ENCODE measurements at places on chromosomes 2 and 18.

GRCh38 chr18:60554967-60555366 lies 182.4 kb upstream of the MC4R start:
- no peak for DNase-seq

DNA sequence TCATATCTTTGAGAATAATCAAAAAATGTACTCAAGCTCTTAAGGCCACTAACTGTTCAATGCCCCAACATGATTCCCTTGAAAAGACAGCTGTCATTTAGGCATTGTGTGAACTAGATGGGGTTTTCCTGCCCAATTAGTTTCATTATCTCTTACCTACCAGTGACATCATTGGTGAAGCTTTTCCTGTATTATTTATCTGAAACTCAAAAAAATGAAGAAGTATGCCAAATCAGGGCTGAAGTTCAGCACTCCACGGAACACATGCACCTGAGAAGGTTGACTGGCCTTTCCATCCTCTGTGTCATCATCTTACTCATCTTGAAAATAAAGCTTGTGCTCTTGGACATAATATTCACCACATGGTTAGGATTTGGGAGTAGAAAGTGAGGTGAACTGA lies 126.4 kb downstream of the TXNL1 start:
- no peak for DNase-seq

DNA sequence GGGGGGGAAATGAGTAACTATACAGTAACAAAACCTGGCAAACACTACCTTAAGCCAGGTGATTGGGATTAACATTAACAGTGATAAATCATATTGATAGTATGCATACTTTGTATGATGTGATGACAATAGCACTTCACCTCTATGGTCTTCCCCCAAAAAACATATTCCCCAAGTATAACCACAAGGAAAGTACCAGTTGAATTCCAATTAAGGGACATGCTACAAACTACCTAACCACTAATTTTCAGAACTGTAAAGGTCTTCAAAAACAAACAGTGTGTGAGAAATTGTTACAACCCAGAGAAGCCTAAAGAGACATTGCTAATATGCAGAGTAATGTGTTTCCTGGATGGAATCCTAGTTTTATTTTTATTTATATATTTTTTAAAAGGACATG lies 152.4 kb downstream of the ZRANB3 start:
- no peak for DNase-seq

DNA sequence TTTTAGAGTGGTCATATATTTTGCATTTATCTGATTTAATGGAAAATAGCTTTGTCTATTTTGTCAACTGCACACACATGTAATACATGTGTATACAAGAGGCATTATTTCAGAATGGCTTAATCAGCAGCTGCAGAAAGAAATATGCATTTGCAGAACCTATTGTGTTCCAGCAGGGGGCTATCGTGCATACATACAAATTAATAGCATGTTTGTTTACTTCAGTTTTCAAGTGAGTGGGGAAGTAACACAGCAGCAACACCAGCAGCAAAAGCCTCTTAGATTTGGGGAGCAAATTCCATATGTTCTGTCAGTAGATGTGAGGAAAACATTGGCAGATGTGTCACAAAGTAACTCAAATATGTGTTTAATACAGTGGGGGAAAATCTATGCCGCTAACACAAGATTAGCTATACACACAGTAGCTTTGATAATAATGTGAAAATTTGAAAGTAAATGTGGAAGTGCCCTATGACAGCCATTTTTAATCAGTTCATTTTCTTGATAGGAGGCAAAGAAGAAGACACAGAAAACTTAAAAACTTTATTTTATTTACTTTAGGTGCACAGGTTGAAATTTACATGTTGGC lies 218.1 kb downstream of the WDR7 start:
- DNase-seq: peak; percentile 42

GRCh38 chr2:166625670-166626069 lies 131.6 kb upstream of the SCN7A start:
- no peak for DNase-seq

- no peak for DNase-seq
Measured at GRCh38 chr2:222941510-222942032, 80.7 kb downstream of the ACSL3 start.

Measured in astrocyte of the spinal cord (primary cell).